IPS-NIHi11 (cell line): ENCODE measurements at places on chromosomes 5 and 9.

- DNase-seq: no peak
These were observed 10.7 kb downstream of the LOX start for GRCh38 chr5:122067390-122067789.

DNA sequence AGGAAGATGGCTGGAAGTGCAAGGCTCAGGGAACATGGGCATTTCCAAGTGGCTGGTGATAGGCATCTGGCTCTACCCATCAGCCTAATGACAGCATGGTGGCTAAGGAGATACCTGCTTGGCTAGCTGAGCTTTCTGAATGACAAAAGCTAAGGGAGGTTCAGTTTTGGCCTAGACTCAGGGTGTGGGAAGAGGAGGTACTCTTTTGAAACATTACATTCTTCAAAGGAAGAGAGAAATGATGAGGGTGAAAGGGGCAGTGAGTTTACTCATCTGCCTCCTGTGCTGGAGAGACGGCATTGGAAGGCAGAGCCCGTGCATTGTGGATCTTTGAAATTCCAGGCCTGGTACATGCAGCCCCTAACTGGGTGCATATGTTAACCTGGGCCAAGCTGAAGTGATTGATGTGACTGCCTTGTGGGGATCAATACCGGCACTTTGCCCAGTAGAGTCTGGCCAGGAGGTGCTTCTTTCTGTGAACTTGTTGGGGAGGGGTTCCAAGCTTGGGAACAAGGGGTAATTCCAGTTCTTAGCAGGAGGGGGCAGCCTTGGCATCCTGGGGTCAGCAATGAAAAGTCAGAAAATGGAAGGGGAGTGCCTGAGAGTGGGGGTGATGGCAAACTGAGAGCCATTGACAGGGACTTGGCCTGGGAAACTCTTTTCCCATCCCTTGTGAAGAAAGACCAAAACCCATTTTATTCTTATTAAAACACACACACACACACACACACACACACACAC is 108.6 kb downstream of the ACER2 start:
- DNase-seq: peak; percentile 67

- DNase-seq: peak; percentile 46
These were observed at the start of gene WNT8A for GRCh38 chr5:138083702-138084101. TSS of gene WNT8A (plus strand) at chr5:138084033. CDS start at chr5:138084128, 95 bp downstream.

DNA sequence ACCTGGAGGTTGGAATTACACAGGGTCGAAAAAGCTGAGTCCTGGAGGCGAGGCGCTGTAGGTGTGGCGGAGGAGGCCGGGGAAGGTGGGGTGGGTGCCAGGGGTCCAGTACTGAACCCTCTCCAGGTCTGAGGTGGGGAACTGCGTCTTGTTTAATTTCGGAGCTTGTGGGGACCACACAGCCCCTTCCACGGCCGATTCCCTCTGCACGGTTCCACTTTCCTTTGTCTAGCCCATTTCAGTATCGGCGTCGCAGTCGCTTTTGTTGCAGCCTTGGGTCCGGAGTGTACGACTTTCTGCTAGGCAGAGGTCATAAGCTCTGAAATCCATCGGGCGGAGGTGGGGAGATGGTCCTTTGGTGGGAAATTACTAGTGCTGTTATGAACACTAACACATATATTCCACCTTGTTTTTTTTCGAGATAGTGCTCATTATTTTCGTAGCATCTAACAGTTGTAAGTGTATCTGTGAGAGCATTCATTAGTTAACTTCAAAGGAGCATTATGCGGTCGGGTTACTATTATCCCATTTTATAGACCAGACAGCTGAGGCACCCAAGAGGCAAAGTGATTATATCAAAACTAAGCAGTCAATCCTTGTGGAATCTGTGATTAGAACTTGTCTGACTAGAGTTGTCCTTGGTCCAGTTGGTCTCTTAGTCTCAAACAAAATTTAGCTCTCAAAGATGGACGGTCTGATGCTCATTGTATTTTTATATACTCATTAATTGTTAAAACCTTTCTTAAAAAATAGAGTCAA is 737 bp downstream of the RNF180 start:
- no peak for DNase-seq

DNA sequence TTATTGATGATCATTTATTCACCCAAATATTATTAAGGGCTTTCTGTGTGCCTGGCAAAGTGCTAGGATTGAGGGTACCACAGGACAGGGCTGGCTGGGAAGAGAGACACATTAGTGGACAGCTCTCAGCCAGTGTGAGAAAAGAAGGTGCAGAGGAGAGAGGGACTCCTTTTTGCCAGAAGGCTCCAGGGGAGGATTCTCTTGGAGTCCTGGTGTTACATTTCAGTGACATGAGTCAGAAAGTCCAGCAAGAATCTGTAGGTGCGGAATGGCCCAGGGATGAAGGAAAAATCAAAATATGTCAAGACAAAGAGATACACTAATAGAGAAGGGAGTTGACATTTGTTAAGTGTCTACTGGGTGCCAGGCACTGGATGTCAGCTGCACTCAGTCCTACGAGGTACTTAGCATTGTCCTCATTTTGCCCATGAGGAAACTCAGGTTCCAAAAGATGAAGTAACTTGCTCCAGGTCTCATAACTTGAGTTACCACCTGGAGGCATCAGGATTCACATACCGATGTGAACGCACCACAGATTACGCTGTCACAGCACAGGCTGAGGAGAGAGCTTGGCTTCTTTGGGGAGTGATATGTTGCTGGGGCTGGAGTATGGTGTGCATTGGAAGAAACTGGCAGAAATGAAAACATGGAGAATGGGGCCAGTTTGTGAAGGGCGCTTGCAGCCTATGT is 60.5 kb downstream of the RASGRF2 start:
- no peak for DNase-seq

GRCh38 chr9:116998305-116998704 is 311.2 kb downstream of the TRIM32 start:
- peak; percentile 68 for DNase-seq

- DNase-seq: no peak
These were observed 7.7 kb downstream of the LHFPL2 start for GRCh38 chr5:78640662-78641474.

- no peak for DNase-seq
These were observed 26.8 kb upstream of the APC start for GRCh38 chr5:112710896-112711295.

DNA sequence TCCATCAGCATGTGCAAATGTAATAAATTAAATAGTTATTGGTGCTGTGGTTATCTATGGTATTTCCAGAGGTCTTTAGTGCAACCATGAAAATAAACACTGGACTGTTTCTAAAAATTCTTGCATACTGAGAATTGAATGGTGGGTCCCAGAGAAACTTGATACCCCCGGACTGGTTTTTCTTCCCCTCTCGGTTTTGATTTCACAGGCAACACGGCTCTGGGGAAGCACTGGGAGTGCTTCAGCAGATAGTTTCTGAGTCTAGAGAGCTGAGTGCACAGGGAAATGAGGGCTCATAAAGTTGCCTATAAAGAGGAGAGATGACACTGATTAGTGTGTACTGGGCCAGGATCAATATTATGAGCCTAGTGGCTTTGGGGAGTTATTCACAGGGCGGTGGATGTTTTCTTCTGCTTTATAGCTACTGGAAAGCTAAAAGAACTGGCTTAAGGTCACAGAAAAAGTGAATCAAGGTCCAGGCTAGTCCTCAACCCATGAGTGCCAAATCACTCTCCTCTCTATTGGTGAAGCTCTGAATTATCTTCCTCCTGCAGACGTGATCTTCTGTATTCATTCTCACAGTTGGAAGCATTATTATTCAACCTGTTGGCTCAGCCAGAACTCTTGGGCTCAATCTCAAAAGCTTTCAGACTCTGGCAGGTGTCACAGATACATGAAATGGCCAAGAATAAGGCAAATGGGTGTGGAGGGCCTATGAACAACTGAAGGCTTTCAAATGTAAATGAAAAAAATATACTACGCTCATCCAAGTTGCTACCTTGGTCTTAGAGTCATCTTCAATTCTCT is 170.2 kb upstream of the HMHB1 start:
- peak; percentile 22 for DNase-seq

- no peak for DNase-seq
These were observed 22.8 kb upstream of the PANK3 start for GRCh38 chr5:168601972-168602371.

GRCh38 chr5:178323961-178324360 is 91.4 kb upstream of the PHYKPL start:
- no peak for DNase-seq

DNA sequence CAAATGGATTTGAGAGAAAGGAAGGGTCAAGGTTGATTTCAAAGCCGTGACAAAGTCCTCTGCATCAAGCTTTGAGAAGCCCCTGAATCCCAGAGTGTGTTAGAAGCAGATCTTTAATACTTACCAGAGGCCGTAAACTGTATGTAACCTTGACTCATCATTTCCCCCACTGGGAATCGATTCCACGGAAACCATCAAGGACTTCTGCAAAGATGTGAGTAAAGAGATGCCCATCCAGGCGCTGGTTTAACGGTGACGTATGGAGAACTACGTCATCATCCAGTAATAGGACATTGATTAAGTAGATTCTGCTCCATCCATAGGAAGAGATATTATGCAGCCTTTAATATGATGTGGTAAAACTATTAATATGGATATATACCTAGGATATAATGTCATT is 1.6 kb downstream of the RNF183 start:
- no peak for DNase-seq

DNA sequence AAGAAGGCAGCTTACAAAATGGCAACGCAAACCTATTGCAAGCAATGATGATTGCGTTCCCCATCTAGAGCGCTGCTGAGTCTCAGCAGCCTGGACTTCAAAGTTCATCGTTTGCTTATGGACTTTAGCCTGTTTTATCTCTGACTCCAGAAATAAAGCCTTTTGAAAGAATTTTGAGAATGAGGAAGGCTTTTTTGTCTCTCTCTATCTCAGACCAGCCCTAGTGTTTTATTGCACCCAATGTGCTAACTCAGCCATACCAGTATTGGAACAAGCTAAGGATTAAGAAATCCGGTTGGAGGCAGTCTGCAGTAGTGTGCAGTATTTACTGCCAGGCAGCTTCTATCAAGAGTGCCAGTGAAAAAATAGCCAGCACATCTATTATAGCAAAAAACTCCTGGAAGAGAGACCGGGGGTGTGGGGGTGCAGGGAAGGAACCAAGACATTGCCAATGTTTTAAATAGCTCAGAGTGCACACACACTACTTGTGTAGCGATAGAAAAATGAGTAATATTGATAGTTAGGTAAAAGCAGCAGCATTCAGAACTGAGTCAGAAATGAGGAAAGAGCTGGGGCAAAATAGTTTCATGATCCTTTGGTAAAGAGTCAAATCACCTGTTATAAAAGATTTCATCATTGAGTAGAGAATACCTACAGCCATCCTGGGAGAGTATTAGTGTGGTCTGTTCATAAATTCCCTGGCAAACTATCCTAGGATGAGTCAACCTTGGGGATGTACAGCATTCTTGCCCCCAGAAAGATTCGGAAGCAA is 219.0 kb downstream of the ZNF608 start:
- DNase-seq: no peak

DNA sequence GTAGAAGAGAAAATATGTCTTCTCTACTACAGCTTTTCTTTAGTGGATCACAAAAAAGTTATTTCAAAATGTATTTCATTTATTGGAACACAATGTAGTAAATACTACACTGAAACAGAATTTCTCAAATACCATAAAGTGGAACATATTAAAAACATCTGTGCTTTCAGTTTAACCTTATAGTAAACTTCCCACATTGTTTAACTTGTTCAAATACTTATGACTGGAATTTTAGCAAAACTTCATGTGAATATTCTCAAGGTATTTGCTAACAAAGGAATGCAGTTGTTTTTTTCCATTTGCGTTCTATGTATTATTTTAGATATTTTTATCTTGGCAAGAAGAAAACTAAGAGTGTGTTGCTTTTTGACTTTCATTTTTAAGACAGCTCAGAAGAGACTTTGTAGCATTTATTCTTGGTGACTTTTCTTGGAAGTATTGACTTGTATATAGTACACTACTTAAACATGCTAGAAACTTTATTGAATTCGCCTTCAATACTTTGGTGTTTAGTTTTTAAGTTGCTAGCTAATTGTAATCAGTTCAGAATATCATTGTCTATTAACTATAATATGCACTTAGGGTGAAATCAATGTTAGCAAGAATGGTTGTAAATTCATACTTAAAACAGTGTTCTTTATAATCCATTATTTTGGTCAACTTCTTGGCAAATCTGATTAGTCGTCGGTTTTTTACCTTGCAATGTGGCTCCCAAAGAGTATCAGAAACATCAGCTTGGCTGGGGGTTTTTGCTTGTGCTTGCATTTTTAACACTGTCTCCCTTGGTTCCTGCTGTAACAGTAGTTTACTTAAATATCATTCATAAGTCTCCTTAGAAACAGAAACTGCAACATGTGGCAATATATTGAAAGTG is 5.0 kb upstream of the RHOBTB3 start:
- no peak for DNase-seq

DNA sequence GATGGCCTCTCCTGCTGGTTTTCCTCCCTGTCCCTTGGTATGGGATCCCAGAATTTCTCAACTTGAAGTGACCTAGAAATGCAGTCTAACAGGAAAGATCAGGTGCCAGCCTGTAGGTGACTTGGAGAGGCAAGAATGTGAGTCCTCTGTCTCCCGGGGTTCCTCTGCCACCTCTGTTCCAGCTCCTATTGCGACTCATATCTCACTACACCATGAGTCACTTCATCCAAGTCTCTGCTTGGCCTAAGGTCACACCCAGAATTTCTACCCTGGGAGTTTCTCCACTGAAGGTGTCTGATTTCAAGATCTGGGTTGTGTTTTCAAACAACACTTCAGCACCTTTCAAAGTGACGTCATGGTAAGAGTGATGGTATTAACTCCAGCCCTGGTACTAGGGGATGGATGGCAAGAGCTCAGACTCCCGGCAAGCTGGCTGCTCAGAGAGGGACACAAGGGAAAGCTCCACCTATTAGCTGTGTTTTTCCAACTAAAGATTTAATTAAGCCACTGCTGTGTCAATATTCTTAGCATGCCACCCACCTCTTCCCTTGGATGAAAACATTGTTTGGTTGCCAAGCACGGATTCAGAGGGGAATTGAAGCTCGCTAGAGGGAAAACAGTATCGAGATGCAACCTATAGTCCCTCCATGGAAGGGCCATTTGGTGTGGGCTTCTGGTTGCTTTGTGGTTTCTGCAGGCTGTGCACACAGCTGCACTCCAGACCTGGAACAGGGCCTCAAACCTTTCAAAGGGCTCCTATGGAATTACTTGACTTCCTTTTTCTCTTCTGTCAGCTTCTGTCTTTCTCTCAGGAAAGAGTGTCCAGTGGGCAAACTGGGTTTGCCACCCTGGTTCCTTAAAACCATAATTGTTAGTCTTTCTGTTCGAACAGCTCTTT is 205.7 kb downstream of the GAS1 start:
- no peak for DNase-seq

DNA sequence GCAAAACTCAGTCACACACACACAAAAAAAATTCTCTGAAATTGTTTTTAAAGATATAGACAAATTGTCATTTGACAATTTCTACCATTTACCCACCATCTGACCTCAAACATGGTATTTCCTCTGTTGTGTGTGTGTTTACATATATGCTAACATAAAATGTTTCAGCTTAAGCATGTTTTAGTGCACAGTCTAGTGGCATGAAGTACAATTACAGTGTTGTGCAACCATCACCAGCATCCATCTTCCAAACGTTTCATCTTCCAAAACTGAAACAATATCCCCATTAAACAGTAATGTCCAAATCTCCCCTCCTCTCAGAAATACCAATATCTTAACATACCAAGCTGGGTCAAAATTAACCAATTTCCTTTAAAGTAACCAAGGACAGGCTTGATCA is 65.2 kb downstream of the MYO10 start:
- no peak for DNase-seq

- no peak for DNase-seq
These were observed 830 bp downstream of the TRAF1 start for GRCh38 chr9:120925535-120926396.
